ENCODE measurements at places on chromosomes 12 and 14.

GRCh38 chr12:2064071-2064507, 11.3 kb downstream of the CACNA1C start:
- DNase-seq = no peak

DNA sequence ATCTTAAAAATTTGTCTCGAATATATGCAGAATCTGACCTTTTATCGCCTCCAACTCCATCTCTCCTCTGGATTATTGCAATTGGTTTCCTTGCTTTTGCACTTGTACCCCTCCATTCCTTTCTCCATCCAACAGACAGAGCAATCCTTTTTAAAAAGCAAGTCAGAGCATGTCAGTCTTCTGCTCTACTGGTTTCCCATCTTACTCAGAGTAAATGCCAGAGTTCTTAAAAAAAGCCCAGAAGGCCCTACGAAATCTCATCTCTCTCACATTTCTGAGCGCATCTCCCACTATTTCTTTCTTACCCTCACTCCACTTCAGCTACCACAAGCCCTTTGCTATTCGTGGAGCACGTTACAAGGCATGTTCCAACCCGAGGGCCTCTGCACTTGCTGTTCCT, 236.9 kb upstream of the DDHD1 start:
- DNase-seq = no peak

- no peak for DNase-seq
These were observed 626 bp downstream of the LHX5 start for GRCh38 chr12:113470871-113471618.

- no peak for DNase-seq
These were observed 3.2 kb upstream of the TESPA1 start for GRCh38 chr12:54987611-54988231.

- no peak for DNase-seq
These were observed 27.8 kb downstream of the TBX3 start for GRCh38 chr12:114655934-114656749.

- no peak for DNase-seq
These were observed 243.0 kb upstream of the DIO3 start for GRCh38 chr14:101318271-101318670.

DNA sequence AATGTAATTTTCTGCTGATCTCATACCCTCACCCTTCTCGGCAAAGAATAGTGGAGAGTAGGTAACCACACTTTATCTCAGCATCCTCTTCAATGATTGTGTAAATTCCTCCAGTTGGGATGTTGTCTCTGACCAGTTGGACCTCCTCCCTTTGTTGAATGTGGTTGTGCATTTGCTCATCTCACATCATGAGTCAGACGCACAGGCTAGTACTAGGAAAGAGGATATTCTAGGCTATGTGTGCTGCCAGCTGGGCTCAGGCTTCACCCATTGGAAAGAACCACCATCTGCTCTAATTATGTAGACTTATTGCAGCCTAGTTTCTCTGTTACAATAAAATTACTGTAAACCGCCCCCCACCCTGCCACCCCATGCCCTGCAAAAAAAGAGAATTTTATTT, 90.3 kb downstream of the LMO3 start:
- no peak for DNase-seq

GRCh38 chr12:123945287-123946151, 27.1 kb downstream of the CCDC92 start:
- DNase-seq = no peak

GRCh38 chr12:51224625-51225024, 6.8 kb upstream of the POU6F1 start:
- DNase-seq = no peak

DNA sequence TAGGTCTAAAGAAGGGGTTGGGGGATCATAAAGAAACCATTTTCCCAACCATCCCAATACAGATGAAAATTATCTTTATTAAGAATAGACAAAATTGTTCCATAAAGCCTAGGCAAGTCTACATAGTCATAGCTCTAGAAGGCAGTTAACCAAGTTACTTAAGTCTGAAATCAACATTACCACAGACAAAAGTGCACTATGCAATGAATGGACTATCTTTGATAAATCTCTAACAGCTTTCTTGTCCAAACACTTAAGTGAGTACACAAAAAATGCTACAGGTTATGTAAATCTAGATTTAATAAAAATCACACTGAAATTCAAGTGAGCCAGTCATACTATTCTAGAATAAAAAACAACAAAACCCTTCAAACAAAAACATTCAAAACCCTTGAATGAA, 87.0 kb upstream of the GPHB5 start:
- DNase-seq = no peak

All from amygdala (tissue), 56 donors.